Renal cortex interstitium (tissue), 15 donors: ENCODE measurements at places on chromosomes 5 and 9. TPM values are rescaled to one million over a fixed set of nuclear protein-coding genes. Genes with fewer than 3 reads are reported as not detected.
A peak's percentile ranks its signal among the peaks of the same experiment; 100 is the strongest.

- DNase-seq, result no peak
These were observed 1.1 kb downstream of the SOX30 start for GRCh38 chr5:157650991-157651611.

DNA sequence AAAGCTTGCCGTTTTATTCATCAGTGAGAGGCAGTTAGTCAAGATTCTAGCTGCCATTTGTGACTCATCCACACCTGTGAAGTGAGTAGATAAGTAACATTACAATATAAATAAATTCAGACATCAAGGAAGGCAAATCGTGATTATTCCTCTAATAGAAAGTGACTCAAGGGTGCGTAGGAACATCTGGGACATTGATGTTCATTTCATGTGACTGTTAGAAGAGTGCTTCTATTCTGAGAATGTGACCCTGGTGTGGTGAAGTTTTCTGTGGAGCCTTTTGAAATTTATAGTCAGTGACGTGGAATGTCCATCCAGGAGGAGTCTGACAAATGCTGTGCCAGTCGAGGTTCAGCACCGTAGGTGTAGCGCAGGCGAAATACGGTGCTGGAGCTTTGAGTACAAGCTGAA is 48.4 kb upstream of the FAM240B start:
- no peak for DNase-seq

The LRRC19 gene
- 12.2 TPM for polyA plus RNA-seq

The PRSS3 gene
- 2.2 TPM for polyA plus RNA-seq

DNA sequence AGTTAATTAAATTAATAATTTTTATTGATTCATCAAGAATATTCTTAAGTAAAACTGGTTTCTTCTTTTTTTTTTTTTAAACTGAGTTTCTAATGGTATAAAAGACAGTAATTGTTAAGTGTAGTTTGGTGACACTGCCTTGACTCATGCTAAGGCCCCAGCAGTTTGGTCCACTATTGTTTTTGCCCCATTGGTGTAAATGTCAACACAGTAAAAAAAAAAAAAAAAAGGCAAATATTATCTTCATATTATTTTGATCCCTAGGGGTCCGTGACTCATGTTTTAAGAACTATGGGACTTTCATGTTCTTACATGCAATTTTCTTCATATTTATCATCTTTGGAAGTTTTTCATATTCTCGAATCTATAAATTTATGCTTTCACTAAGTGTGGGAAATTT is 29.2 kb upstream of the JAK2 start:
- no peak for DNase-seq

DNA sequence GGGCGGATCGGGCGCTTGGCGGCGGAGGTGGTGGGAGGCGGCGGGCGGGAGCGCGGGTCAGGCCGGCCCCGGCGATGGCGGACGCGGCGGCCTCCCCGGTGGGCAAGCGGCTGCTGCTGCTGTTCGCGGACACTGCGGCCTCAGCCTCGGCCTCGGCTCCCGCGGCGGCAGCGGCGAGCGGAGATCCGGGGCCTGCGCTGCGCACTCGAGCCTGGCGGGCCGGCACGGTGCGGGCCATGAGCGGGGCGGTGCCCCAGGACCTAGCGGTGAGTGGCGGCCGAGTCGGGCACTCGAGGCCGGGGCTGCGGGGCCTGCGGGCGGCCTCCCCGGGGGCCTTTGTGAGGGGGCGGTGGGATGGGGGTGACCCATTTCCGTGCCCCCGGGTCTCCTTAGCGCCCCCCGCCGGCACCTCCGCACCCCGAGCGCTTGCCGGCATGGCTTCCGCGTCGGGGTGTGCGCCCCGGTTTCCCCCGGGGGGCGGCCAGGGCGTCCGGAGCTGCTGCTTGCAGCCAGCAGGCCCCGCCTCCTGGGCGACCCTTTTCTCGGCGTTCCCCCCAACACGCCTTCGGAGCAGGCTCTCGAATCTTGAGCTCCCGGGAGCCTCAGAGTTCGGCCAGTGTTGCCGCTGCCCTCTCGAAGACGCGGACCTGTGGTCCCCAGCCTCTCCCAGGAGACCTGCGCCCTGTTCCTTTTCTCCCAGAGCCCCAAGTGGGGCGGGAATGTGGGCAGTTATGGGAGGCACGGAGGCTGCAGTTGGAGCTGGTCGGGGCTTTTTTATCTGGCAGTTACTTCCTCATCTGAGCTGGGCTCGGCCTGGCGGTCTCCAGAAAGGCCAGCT is 456 bp downstream of the KDM3B start:
- DNase-seq, result peak; percentile 34

DNA sequence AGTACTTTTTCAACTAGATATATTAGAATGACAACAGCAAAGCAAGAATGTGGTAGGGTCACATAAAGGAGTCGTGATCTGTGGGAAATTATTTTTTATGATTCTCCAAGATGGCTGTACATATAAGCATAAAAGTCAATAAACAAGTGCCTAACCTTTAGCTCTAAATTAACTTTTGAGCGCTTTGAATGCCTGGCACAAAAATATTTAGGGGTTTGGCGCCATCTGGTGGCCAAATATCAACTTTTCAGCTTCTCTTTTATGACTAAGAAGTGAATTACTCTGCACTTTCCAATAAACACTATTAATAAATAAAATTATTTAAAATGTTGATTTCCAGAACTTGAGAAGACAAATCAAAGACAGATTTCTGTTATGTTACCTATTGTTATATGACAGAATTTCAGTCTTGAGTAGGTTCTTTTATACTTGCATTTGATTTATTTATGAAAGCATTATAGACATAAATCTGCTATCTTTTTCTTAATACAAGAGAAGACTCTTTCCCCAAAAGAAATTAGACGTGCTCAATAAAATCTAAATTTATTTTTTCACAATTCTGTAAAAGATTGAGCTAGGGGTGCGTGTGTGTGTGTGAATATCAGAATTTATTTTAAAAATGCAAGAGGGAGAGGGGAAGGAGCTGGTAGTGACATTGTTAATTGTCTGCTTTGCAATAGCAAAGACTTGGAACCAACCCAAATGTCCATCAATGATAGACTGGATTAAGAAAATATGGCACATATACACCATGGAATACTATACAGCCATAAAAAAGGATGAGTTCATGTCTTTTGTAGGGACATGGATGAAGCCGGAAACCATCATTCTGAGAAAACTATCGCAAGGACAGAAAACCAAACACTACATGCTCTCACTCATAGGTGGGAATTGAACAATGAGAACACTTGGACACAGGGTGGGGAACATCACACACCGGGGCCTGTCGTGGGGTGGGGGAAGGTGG is 36.7 kb upstream of the ARRDC3 start:
- peak; percentile 41 for DNase-seq

The SPINK6 gene
- polyA plus RNA-seq, result not detected

DNA sequence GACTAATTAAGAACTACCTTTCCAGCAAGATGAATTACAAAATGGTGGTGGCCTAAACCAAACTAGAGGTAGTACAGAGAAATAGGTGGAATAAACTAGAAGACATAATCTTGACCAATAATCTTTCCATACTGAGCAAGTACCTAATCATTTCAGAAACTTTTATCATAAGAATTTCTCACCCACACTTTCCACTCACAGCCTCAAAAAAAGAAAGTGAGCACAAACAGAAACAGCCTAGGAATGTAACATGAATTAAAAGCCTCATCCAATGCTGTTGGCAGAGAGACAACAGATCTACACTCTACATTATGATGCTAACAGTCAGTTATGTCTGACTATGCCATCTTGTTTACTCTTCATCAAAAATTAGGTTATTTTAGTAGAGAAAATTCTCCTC is 1.3 kb downstream of the RNF38 start:
- DNase-seq, result no peak

- no peak for DNase-seq
These were observed 54.1 kb upstream of the CEMIP2 start for GRCh38 chr9:71822456-71822855.

The GDNF gene
- polyA plus RNA-seq, result 17.7 TPM

GRCh38 chr5:23451156-23451555 is 56.3 kb upstream of the PRDM9 start:
- DNase-seq, result no peak

- DNase-seq, result no peak
These were observed 30.5 kb downstream of the RXRA start for GRCh38 chr9:134356496-134357470.

DNA sequence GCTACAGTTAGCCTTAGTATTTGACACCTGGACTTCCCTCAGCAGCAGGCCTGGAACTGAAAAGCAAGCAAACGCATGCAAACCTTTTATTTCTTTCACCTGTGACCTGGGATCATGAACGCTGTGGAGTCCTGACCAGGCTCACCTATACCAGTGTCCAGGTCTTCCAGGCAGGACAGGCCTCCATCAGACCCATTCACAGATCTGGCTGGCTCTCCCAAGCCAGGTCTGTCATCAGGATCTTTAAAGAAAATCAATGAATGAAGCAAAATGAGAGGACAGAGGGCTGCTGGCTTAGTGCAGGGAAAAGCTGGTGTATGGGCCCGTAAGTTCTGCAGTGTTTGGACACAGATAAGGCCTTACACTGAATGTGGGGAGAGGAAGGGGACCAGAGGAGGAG is 96.3 kb upstream of the CPEB4 start:
- no peak for DNase-seq

- no peak for DNase-seq
These were observed 12.9 kb downstream of the HAND1 start for GRCh38 chr5:154465169-154465568.

DNA sequence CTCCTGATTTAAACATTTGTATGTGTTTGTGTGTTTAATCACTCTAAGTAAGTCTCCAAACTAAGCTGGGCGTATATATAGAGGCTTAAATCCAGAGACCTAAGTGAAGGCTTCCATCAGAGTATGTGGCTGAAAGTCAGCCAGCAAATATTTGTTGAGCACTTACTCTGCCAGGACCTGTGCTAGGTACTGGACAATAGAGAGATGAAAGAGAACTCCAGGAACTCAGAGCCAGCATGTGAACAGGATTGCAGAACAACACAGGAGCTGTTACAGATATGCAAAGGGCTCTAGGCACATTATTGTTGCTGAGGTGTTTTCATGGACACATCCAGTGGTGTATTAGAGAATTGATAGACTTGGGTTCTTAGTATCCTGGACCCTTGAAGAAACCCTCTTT is 4.7 kb upstream of the BNIP1 start:
- DNase-seq, result no peak

GRCh38 chr5:68592351-68592750 is 376.8 kb downstream of the PIK3R1 start:
- DNase-seq, result no peak

DNA sequence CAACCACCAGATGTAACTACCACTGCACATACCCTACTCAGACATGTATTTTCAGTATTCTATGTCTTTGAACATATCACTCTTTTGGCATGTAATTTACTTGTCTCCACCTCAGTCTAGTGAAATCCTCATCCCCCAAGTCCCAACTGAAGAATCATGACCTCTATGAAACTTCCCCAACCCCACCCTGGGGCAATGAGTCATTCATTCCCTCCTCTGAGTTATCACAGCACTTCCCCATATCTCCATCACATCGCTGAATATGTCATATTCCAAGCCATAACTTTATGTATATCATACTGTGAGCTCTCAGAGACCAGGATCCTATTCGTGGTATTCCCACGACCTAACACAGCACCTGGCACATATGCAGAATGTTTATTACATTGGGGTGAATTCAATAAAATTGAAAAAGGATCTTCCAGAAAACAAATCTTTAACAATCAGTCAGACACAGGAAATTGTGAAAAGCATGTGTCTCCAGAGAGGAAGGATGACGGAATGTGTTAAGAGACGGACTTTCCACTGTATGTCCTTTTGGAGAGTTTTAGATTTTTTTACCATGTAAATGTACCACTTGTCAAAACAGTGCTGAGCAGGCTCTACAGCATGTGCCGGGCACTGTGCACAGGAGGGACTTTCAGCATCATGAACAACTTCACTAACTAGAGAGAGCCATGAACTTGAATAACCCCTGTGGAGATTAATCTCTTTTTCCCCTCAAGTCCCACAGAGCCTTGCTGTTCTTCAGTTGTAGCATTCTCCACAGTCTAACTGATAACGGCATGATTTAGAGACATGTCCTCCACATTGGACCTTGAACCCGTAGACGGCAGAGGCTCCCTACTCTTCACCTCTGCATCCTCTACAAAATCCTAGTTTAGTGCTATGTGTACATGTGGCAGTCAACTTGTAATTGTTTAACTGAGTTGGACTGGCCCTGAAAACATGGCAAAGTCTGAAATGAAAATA is 213.5 kb downstream of the GLIS3 start:
- no peak for DNase-seq

DNA sequence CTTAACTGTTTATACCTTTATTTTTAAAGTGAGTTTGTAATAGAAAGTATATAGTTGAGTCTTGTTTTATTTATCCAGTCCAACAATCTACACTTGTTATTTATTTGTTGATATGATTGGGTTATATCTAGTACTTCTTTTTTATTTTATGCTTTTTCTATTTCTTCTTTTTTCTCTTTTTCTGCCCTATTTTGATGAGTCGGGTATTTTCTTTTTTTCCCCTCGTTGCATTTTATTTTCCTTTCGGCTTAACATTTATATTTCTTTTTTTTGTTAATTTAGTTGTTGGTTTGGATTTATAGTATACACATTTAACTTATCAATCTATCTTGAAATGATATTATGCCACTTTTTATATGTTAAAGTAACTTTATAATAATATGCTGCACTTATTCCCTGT is 111.7 kb upstream of the IZUMO3 start:
- no peak for DNase-seq

- no peak for DNase-seq
These were observed 5.8 kb downstream of the USP20 start for GRCh38 chr9:129841071-129841470.

DNA sequence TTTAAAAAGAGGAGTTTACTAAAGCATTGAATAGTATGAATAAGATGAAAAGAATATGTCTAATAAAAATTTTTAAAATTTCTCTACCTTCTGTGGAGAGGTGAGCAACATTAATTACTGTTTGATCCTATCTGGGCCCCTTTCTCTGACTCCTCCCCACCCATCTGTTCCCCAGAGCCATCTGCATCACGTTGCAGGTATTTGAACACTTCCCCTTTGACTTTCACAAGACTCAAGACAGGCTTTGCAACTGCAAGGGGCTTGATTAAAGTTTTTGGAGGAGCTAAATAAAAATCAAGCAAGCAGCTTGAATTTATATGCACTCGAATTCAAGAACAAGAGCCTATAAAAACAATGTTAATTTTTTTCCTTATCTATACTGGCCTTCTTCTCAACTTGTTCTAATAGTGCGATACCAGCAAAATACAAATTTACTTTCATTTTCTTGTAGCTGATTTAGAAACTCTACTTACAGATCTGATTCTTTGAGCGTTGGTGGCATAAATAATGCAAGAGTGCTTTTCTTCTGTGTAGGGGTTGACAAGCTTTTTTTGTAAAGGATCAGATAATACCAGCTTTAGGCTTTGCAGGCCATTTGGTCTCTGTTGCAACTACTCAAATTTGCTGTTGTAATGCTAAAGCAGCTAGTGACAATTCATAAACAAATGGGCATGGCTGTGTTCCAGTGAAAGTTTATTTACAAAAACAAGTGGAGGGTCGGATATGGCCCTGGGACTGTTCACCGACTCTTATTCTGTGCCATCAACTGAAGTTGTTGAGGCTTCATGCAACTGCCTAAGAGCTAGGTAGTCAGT is 21.2 kb downstream of the TXNDC8 start:
- no peak for DNase-seq

GRCh38 chr5:117623042-117623805 is 1048.6 kb upstream of the SEMA6A start:
- peak; percentile 13 for DNase-seq

- DNase-seq, result no peak
These were observed 5.3 kb upstream of the UBLCP1 start for GRCh38 chr5:159257629-159258283.
